Germinal center (tissue), 1 donor: ENCODE measurements at places on chromosomes 16 and 17.

DNA sequence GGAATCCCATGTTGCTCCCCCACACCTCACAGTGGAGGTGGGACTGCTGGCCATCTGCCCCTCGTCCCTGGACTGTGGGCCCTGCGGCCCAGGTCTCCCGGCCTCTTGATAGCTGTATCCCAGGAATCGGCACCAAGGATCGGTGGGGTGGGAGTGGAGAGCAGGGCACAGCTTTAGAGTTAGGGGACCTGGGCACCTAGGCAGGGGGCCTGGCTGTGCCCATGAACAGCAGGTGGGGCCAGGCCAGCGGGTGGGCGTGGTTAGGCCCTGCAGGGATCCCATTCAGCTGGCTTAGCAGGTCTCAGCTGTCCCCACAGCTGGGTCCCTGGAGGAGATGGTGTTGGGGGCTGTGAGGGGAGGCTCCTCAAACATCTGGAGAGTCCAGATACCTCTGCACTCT is 49.2 kb downstream of the SREBF1 start:
- DNase-seq, result no peak

DNA sequence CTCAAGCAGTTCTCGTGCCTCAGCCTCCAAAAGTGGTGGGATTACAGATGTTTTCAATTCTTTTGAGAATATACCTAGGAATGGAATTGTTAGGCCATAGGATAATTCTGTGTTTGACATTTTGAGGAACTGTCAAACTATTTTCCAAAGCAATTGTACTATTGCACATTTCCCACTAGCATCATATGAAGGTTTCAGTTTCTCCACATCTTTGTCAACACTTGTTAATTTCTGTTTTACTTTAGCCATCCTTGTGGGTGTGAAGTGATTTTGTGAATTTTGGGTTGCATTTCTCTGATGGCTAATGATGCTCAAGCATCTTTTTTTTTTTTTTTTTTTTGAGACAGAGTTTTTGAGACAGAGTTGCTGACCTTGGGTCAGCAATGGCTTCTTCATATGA is 6.2 kb downstream of the NT5M start:
- DNase-seq, result no peak

- no peak for DNase-seq
These were observed 19.9 kb downstream of the ARL4D start for GRCh38 chr17:43418441-43419374.

DNA sequence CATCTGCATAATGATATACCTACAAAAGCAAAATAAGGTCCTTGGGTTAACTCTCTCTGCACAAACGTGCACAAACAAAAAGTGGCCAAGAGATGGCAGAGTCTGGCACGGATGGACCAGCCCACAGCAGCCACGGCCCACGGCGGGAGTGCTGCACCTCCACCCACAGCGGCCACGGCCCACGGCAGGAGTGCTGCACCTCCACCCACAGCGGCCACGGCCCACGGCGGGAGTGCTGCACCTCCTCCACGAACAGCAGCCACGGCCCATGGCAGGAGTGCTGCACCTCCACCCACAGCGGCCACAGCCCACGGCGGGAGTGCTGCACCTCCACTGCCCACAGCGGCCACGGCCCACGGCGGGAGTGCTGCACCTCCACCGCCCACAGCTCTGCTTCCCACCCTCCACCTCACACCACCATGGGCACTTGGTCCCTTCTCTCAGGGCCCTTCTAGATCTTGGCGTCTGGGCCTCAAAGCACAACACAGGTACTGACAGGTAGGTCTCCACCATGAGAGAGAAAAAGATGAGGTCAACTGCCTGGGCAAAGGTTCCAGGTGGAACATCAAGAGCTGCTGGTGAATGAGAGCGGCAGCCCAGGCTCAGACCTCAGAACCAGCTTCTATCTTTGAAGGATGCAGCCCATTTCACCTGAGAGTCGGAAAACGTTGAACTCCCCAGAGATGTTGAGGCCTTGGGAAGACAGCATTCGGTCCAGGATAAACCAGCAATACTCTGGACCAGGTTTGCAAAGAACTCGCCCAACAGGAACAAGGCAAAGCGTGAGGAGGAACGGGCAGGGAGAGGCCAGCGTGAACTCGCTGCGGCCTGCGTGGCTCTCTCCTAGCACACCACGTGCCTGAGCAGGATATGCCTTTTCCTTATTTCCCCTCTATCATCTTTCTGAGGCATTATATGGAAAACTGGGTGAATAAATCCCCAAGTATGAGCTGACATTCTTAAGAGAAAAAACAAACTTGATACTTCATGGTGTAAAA is 124.5 kb downstream of the ZNF778 start:
- DNase-seq, result no peak

GRCh38 chr17:76271669-76272540 is 6.8 kb downstream of the UBALD2 start:
- peak; percentile 77 for DNase-seq
